ENCODE measurements at places on chromosomes 2 and 18. TPM values are rescaled to one million over a fixed set of nuclear protein-coding genes. Genes with fewer than 3 reads are reported as not detected.

The NEU2 gene
- not detected for total RNA-seq

The ZNF892 gene
- total RNA-seq, result 3.6 TPM

The AQP12A gene
- not detected for total RNA-seq

The FBXO36 gene
- total RNA-seq, result 1.6 TPM

The SLC11A1 gene
- 0.09 TPM for total RNA-seq

The COLEC11 gene
- 0.65 TPM for total RNA-seq
